AG08395 (cell line): ENCODE measurements at places on chromosomes 11 and 22.

- peak; percentile 85 for DNase-seq
Measured at GRCh38 chr11:33723238-33723881, 12.9 kb downstream of the CD59 start.

GRCh38 chr11:10898003-10898762 is 40.3 kb upstream of the ZBED5 start:
- no peak for DNase-seq

- no peak for DNase-seq
Measured at GRCh38 chr22:28369854-28370253, 309.8 kb downstream of the TTC28 start.

- DNase-seq, result no peak
Measured at GRCh38 chr22:45888221-45889092, 88.5 kb downstream of the WNT7B start.

GRCh38 chr11:36376888-36377758 is 81.0 kb downstream of the PRR5L start:
- DNase-seq, result peak; percentile 59

- no peak for DNase-seq
Measured at GRCh38 chr11:111376181-111376871, 2.7 kb downstream of the POU2AF1 start.

- DNase-seq, result no peak
Measured at GRCh38 chr11:121659811-121660210, 207.0 kb upstream of the SORL1-AS1 start.

DNA sequence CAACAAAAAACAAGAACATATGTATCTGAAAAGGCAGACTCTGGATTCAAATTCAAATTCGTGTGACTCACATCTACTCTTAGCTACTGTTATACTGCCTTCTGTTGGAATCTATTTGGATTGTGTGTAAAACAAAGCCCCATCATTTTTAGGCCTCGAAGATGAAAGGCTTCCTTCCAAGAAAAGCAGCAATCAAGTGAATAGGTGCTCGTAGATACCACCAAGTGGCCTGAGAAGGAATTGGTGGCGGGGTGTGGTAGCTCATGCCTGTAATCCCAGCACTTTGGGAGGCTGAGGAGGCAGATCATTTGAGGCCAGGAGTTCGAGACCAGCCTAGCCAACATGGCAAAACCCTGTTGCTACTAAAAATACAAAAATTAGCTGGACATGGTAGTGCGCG is 4.2 kb downstream of the GRAMD1B start:
- DNase-seq, result peak; percentile 28

GRCh38 chr11:85784480-85785265 is 26.3 kb downstream of the SYTL2 start:
- DNase-seq, result no peak

GRCh38 chr22:20952544-20953341 is 14.3 kb upstream of the AIFM3 start:
- no peak for DNase-seq

- no peak for DNase-seq
Measured at GRCh38 chr11:11294551-11294855, 58.5 kb downstream of the CSNK2A3 start.

DNA sequence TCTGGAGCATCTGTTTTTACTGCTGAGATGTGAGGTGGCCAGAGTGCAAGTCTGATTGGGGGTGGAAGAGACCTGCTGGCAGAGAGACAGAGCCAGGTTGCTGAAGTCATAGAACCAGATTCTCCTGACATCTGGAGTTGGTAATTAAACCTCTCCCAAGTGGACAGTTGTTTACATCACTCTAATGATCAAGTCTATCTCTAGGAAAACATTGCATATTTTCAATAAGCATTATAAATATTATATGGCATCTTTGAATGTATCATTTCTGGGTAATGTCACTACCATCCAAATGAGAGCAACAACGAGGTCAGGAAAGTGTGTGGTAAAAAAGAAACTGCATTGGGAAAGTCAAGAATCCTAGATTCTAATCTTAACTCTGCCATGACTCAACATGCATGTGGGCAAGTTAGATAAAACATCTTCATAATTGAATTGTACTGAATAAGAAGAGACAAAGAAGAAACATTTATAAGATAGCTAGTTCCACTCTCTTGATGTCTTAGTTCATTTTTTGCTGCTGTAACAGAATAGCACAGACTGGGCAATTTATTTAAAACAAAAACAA is 351.2 kb upstream of the API5 start:
- DNase-seq, result no peak

DNA sequence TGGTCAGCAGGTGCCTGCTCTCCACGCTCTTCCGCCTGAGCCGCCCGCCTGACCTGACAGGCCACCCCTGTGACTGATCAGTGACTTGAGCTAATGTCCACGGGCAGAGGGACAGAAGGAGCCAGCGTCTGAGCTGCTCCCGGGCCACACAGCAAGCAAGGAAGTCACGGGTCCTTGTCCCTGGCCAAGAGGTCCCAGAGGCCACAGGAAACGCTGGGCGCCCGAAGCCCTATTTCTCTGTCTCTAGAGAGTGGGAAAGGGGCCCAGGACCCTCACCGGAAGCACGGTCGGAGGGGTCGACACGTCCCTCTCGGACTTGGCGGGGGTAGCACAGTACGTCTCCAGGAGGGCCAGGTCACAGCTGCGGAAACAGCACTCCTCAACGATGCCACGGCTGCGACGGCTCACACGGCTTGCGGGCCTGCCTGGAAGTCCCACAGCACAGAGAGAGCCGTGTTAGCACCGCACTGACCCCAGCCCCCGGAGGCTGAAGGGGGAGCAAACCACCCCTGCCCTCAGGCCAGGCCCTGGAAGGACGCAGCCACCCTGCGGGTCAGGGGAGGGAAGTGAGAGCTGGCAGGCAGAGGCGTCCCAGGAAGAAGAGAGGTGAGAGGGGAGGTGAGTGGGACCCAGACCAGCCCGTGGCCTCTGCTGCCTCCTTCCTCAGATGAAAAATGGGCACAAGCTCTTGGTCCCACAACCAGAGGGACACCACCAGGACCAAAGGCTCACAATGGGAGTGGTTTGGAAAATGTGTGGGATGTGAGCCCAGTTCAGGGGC is 5.8 kb downstream of the IGF2 start:
- DNase-seq, result no peak

- DNase-seq, result no peak
Measured at GRCh38 chr11:2698386-2699184, 1.2 kb downstream of the KCNQ1OT1 start.

DNA sequence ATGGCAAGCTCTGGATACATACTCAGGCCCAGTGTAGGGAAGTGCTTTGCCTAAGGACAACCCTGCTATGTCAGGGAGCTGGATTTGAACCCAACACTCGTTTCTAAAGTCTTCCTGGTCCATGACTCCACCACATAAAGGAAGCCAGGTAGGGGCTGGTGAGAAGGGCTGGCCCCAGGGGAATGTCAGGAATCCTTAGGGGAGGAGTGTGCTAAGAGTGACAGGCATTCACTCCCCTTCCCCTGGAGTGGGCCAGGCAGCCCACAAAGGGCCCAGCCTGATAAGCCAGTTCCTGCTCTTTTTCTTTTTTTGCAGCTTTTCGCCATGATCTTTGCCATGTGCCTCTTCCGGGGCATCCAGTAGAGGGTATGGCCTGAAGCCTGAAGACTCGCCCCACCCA is 21.9 kb downstream of the TP53I11 start:
- DNase-seq, result no peak

- DNase-seq, result no peak
Measured at GRCh38 chr22:20985720-20986119, 3.6 kb downstream of the LZTR1 start.

DNA sequence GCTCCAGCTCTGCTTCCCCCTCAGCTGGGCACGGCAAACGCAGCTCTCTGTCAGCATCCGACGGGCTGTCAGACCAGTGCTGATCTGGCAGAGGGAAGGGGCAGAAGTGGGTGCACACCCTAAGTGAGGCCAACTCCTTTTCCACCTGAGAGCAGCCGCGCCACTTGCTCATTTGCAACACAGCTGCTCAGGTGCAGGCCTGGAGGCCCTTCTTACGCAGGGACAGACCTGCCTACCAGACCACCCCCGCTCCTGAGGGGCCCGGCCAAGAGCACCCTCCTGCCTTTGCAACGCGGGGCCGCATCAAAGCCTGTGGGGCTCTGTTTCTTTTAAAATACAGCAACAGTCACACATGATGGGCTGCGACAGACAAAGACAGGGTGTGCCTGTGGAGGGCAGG is 47.8 kb upstream of the BID start:
- no peak for DNase-seq

DNA sequence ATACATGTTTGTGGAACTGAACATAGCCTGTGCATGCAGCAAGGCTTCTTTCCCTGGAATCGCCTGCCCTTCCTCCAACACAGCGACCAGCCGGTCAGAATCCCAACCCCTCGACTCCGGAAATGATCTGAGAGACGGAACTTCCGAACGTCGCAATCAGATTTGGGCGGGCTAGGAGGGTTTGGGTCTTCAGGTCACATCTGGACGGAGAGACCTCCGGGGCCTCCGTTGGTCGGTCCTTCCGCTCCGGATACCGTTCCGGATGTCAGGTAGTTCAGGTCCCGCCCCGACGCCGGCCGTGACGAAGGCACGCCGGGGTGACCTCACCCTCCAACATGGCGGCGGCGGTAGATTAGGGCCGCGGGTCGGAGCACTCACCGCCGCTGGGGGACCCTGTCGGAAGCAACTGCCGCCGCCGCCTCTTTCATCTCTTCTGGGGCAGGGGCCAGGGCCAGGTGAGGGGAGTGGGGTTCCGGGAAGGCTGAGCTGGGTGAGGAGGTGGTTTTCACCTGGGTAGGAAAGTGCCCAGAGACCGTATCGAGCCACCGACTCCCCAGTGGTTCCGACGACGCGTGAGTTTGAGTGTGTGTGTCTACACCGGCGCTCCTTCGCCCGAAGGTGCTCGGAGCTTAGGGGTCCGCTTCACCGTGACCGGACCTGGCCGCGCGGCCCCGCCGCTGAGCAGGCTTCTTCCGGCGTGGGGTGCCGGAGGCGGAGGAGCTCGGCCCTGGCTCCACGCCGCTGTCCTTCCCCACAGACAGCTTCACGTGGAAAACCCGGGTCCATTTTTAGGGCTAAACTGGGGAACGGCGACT is at the start of gene BCL2L13:
Gene BCL2L13, plus strand, starts transcription at position 326 of the 815 bp plus-strand sequence. CDS start 16,955 bp downstream, outside the sequence.
- peak; percentile 87 for DNase-seq

GRCh38 chr11:33804471-33804870 is 30.2 kb upstream of the FBXO3 start:
- no peak for DNase-seq

DNA sequence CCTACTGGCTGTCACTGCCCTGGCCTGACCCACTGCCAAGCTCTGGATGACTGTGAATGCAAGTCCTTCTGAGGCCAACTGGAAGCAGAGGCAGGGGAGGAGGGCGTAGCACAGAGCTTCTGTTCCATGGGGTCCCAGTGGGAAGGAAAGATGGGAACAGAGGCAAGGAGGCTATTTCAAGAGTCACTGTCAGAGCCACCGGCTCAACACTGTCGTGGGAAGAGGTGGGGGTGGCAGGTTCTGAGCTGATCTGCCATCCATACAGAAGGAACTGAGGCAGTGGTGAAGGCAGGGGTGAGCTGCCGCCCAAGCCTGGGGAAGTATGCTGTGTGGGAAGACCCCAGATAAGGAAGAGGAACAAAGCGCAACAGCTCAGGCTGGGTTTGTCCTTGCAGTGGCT is 54.7 kb downstream of the SGSM3 start:
- DNase-seq, result no peak

- no peak for DNase-seq
Measured at GRCh38 chr11:35540526-35540925, 15.1 kb upstream of the PAMR1 start.

DNA sequence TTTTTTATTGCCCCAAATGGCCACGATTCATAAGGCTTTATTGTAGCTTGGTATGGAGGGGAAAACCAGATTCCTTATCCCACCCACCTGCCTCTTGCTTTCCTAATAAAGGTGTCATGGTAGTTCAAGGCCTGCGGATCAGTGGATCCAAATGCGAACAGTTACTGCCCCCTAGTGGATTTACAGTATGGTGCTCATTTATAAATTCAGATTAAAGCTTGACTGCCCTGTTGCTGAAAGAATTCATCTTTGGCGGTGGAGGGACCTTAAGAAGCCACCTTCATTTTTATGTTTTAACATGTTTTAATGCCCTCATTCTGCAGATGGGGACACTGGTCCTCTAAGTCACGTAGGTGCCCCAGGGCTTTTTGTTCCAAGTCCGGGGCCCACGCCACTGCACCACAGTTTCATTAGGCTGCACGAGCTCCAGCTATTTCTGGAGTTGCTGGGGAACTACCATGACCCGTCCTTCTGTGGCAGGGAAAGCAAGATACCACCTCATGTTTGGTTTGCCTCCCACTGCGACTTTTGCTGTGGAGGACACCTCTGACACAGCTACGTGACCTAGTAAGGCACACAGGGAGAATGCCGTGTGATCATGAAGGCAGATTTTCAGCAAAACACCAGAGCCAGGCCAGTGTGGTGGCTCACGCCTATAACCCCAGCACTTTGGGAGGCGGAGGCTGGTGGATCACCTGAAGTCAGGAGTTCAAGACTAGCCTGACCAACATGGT is 15.6 kb upstream of the INCENP start:
- peak; percentile 60 for DNase-seq

DNA sequence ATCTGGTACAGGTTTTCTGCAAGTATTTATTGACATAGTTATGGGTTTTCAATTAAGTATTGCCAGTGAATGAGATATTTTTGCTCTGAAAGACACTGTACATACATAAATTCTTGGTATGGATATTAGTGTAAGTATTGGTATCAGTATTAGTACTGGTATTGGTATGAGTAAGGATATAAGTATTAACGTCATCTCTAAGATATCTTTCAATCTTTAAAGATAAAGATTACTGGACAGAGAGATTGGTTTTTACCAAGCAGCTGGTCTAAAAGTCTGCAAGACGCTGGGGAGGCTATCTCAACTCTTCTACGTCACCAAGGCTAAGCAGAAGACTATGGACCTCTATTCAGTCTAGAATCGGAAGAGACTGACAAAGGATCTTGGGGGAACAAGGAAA is 234.5 kb downstream of the NXPE2 start:
- no peak for DNase-seq

- no peak for DNase-seq
Measured at GRCh38 chr11:112004389-112004788, 20.8 kb upstream of the DLAT start.

DNA sequence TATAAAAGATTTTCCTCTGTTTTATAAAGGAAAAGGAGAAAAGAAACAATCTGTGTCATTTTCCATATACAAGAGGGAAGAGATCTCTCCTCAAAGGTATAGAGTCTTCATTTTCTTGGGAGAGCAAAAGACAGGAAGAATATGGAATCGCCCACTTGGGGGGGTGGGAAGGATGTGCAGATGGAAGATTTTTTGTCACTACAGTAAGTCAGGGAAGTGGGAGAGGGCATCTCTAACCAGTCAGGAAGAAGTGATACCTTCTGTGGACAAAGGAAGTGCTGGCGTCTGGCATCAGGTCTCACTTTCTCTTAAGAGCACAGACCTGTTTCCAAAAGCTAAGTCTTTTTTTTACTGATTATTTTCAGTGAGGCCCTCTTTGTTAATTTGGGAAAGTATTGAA is 1.4 kb downstream of the PRR14L start:
- no peak for DNase-seq
